ENCODE measurements at places on chromosomes 3 and 15. TPM values are rescaled to one million over a fixed set of nuclear protein-coding genes. Genes with fewer than 3 reads are reported as not detected.
A peak's percentile ranks its signal among the peaks of the same experiment; 100 is the strongest.

DNA sequence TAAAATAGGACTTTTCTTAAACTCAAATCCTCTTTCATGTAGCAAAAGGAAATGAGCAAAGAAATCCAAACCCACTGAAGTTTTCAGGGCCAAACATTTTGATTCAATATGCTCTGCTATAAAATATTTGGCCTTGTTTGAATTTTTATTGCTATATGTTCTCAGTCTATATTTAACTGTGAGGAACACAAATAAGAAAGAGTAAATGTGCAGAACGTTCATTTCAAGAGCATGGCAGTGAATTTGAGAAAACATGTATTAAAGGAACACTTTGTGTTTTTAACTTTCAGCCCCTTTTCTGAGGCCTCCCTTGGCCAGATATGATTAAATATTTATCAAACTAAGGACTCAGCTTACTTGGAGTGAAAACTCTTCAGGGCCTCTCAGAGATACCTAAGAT lies 124.7 kb upstream of the CCNL1 start:
- no peaks in the 10 kb centered on the region for H3K36me3 ChIP-seq
- no peak for DNase-seq
- H3K27ac ChIP-seq: no peak overlapping the region

The IL20RB gene
- total RNA-seq: 0.31 TPM

- H3K36me3 ChIP-seq: no peaks in the 10 kb centered on the region
- no peaks in the 10 kb centered on the region for H3K27me3 ChIP-seq
- H3K4me3 ChIP-seq: no peak overlapping the region
- no peak for DNase-seq
- H3K4me1 ChIP-seq: peaks cover 65% of the 10 kb centered on the region
Observed at GRCh38 chr3:69088063-69088462, 3.3 kb downstream of the ARL6IP5 start.

The CTSH gene
- 166 TPM for total RNA-seq

DNA sequence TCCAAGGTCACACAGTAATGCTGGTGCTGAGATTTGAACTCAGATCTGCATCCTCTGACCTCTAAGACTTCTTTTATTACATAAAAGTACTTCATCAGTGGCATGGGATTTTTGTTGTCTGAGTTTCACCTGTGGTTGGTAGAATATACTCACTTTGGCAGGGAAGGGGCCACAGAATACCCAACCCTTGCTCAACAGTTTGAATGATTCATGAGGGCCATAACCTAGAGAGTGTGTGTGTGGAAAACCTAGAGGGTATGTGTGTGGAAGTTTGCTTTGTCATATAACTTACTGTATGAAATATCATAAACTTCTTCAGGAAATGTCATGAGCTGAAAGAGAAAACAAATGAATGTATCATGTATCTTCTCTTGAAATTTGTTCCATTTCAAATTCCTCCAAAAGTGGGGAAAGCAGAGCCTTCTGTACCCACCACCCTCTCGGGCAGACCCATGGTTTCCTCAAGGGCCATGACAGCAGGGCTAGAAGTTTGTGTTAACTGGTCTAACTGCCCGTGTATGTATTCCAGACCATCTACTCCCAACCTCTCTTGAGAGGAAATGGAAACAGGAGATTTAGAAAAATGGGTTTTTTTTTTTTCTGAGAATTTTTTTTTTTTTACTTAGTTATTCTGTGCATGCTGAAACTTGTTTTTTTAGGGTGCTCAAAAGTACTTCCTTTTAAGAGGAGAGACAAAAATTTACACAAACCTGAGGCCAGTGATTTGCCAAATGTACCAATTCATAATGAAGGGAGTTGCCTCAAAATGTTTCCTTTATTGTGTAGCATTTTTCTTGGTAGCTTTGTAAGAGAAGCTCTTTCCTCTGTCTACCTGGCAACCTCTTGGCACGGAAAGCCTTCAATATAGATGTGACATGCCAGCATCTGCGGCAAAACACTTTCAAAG lies 127.0 kb downstream of the TPRG1 start:
- H3K27me3 ChIP-seq: no peaks in the 10 kb centered on the region
- no peak overlapping the region for H3K4me3 ChIP-seq
- no peak for DNase-seq
- no peaks in the 10 kb centered on the region for H3K4me1 ChIP-seq
- no peak overlapping the region for H3K27ac ChIP-seq

- DNase-seq: no peak
- H3K27ac ChIP-seq: no peak overlapping the region
- no peaks in the 10 kb centered on the region for H3K36me3 ChIP-seq
- no peak overlapping the region for H3K4me3 ChIP-seq
Observed at GRCh38 chr15:38066612-38067011, 132.2 kb downstream of the TMCO5A start.

- DNase-seq: no peak
- peaks cover 2% of the 10 kb centered on the region for H3K4me1 ChIP-seq
- no peak overlapping the region for H3K4me3 ChIP-seq
- H3K27ac ChIP-seq: peak overlapping the region; percentile 27
Observed at GRCh38 chr3:128082546-128082945, 30.3 kb downstream of the SEC61A1 start.

- no peak for DNase-seq
- no peaks in the 10 kb centered on the region for H3K36me3 ChIP-seq
- no peak overlapping the region for H3K27ac ChIP-seq
- no peaks in the 10 kb centered on the region for H3K4me1 ChIP-seq
- H3K4me3 ChIP-seq: no peak overlapping the region
- H3K27me3 ChIP-seq: no peaks in the 10 kb centered on the region
Observed at GRCh38 chr15:48451736-48452135, 120.5 kb downstream of the DUT start.

- H3K36me3 ChIP-seq: no peaks in the 10 kb centered on the region
- peak overlapping the region; percentile 48 for H3K4me3 ChIP-seq
- no peak for DNase-seq
Observed at GRCh38 chr3:129001806-129002572, 885 bp downstream of the EFCC1 start.

Measured in right lobe of liver (tissue), 6 donors.